ENCODE measurements at places on chromosomes 7 and 10. TPM values are rescaled to one million over a fixed set of nuclear protein-coding genes. Genes with fewer than 3 reads are reported as not detected.

DENND11 gene
- total RNA-seq = 23.5 TPM

RNF148 gene
- total RNA-seq = 0.40 TPM

MYH16 gene
- not detected for total RNA-seq

SH2B2 gene
- total RNA-seq = 2.0 TPM

OR13A1 gene
- 1.5 TPM for total RNA-seq

LRIT1 gene
- total RNA-seq = not detected

HOXA13 gene
- not detected for total RNA-seq

STEAP1B gene
- total RNA-seq = 3.0 TPM

NMT2 gene
- total RNA-seq = 26.1 TPM

CTAGE4 gene
- 1.1 TPM for total RNA-seq
